Panc1 (cell line): ENCODE measurements at places on chromosomes 1 and 21. TPM values are rescaled to one million over a fixed set of nuclear protein-coding genes. Genes with fewer than 3 reads are reported as not detected.

GRCh38 chr21:46636181-46636512 lies 673 bp downstream of the PRMT2 start:
- DNase-seq, result no peak

DNA sequence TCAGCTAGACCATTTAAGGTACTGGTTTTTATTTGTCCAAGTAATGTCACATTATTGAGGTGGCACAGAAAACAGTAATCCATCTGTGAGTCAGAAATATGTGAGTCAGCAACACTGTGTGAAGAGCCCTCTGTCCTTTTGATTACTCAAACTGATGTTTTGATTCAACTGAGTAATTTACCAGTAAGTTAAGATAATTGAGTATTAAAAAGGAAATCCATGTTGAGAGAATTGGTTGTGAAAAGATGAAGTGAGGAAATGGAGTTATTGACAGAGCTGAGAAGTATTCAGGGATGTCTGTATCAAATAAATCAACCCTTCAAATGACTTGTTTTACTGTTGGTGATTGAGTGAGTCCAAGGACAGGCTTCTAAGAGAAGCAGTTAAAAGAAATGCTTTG lies 302.7 kb upstream of the SGIP1 start:
- DNase-seq, result peak; percentile 74

GRCh38 chr1:66563094-66563800 lies 29.3 kb downstream of the SGIP1 start:
- peak; percentile 95 for DNase-seq

DNA sequence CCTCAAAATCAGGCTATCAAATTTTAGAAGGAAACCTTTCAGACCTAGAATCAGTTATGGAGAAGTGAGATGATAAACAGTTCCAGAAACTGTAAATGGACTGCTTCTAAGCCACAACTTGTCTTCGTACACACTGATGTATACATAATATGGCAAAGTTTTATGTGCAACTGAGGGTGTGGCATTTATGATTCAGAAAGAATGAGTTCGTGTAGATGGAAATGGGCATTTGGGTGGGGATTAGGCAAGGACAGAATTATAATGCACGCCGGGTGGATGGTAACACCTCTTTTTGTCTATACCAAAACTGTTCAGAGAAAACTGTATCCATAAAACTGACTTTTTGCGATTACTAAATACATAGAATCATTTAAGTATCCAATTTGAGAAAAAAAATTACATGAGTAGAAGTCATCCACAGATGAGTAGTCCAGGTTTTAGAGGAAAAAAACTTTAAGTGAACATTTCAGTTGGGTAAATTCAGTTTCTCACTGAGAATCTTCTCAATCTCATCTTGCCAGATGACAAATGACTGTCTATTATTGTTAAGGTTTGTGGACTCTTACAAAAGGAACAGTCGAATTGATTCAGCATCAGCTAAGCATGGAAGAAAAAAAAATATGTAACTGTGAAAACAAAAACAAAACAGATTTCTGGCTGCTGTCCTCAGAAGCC lies 22.5 kb downstream of the ERRFI1 start:
- DNase-seq, result no peak

DNA sequence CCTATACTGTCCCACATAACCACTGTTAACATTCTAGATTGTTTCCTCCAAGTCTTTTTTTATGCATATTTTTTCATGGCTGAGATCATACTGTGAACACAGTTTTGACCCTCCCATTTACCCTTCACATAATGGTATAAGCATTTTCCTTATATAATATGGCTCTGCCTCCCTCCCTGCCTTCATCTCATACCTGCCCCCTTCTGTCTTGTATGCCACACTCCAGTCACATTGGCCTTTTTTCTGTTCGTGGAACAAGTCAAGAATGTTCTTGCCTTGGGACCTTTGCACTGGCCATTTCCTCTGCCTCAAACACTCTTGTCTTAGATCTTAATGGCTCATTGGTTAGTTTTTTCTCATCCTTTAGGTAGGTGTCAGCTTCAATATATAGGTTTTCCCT lies 24.3 kb upstream of the ELAVL4 start:
- DNase-seq, result no peak

- no peak for DNase-seq
These were observed 39.0 kb upstream of the RUNX3 start for GRCh38 chr1:24968941-24969585.

DNA sequence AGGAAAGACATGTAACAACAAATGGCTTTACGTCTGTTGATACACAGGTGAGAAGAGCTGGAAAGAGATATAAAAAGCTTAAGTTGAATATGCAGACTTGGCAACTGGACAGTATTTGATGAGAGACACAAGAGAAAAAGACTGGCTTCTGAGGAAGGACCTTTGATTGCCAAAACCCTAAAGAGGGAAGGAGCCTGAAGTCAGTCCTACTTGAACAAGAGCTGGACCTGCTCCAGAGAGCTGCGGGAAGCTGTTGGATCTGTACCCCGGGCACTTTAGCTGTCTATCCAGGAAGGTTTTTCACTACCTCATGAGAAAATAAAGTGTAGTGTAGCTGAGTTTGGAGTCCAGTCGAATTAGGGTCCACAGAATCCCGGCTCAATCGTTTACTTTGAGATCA lies 25.3 kb upstream of the LRRC8B start:
- no peak for DNase-seq

- DNase-seq, result no peak
These were observed 9.9 kb upstream of the SPRR4 start for GRCh38 chr1:152960452-152961044.

MARK1 gene
- total RNA-seq, result not detected

CACNA1S gene
- not detected for total RNA-seq

TTC39A gene
- total RNA-seq, result 8.3 TPM

ZNF496 gene
- 21.4 TPM for total RNA-seq
